ENCODE measurements at places on chromosomes 6 and 20.

- no peak for DNase-seq
These were observed 12.0 kb upstream of the KIF13A start for GRCh38 chr6:17999425-17999824.

- no peak for DNase-seq
These were observed 12.8 kb upstream of the EDN1 start for GRCh38 chr6:12277386-12277785.

DNA sequence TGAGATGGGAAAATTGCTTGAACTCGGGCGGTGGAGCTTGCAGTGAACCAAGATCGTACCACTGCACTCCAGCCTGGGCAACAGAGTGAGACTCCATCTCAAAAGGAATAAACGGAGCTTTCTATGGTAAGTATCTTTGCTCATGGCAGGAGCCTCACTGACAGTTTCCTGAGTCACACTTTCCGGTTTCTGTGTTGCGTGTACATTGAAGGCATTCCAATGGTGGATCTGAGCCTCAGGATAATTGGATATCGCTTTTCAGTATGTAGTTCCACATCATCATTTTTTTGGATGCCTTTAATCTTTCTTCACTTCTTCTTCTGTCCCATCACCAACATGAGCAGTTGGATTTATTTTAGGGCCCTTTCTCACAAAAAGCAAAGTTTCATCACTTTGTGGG, 28.6 kb upstream of the GTSF1L start:
- no peak for DNase-seq

GRCh38 chr20:63956664-63957003, 418 bp upstream of the UCKL1 start:
- no peak for DNase-seq

GRCh38 chr6:80250391-80250997, 144.0 kb downstream of the BCKDHB start:
- DNase-seq = no peak

DNA sequence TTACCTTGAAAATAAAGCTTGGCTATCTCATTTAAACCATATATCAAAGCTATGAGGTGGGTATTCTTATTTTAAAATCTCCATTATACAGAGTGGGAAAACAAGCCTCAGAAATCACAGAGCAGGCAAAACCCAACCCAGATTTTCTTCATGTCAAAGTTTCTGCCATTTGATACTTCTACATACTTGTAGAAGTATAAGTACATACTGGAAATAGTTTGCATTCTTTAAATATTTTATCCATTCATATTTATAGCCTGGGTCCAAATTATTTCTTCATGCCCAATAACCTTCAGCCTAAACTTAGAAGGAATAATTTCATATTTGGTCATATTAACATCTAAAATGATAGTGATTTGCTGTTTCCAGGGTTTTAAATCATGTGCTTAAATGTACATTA, 61.8 kb downstream of the MLIP start:
- DNase-seq = no peak

GRCh38 chr20:44471481-44471882, 4.2 kb upstream of the TTPAL start:
- DNase-seq = no peak

DNA sequence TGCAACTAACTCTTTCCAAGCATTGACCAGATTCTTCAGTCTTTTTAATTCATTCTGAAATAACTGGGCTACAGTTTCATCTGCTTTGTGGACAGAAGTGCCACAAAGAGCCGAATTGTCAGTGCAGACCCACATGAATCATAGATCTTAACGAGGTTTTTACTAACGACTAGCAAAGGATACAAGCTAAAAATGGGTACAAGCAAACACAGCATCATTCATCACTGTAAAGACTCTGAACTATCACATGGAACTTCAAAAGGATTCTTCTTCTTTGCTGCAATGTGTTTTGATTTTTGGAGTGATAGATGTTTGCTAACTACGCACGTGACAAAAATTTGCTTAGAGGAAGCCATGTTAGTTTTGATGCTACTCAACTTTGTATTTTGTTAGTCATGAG, 227.1 kb downstream of the ESR1 start:
- DNase-seq = no peak

DNA sequence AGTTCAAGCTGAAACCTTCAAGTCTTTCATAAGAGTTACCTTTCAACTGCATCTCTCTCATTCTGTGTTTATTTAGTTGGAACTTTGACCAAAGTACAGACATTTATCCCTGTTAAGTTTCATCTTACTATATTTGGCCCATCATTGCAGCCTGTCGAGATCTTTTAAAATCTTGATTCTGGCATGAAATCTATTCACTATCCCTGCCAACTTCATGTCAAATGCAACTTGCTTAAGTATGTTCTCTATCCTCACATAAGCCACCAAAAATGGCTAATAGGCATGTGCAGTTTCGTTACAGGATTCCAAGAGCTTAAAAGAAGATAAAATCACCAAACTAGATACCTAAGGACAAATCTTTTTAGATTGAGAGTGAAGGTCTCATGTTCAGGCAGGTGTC, 117.5 kb upstream of the KCNQ5 start:
- DNase-seq = no peak

GRCh38 chr20:10171864-10172751, 46.5 kb upstream of the SNAP25 start:
- DNase-seq = no peak

GRCh38 chr20:58665606-58666005, 14.5 kb downstream of the STX16 start:
- no peak for DNase-seq

- no peak for DNase-seq
These were observed 76.1 kb upstream of the TPD52L1 start for GRCh38 chr6:125077453-125077852.

DNA sequence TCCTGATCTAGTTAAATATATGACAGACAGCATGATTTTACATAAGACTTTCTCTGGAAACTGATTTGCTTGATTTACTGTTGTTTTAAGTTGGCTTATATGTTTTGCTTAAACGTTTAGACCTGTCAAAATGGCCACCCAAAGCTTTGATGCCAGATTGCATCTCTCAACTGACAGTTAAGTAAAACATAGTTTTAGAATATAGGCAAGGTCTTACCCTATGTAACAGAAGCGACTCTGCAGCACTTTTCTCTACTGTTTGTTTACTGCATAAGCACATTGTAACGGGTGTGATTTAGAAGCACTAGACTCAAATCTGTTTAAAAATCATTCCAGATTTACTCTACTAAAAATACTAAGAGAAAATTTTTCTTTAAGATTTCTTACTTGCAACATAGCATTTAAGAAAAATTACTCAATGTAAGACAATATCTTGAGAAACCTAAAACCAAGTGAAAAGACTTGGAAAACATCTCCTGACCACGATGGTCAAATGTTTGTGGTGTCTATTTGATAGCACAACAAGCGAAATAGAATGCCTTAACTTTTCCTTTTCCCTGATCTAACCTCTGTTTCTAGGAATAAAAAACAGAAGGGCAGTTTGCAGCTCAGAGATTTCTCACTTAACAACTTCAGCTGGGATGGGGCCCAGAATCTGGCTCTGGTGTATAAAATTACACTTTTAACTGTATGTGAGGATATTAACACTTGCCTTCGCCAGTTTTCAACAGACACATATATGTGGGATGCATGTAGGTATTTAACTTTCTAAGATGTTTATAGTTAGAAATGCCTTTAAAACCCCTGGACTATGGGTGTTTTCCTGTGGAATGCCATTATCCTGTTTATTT, 47.4 kb downstream of the AIG1 start:
- no peak for DNase-seq

DNA sequence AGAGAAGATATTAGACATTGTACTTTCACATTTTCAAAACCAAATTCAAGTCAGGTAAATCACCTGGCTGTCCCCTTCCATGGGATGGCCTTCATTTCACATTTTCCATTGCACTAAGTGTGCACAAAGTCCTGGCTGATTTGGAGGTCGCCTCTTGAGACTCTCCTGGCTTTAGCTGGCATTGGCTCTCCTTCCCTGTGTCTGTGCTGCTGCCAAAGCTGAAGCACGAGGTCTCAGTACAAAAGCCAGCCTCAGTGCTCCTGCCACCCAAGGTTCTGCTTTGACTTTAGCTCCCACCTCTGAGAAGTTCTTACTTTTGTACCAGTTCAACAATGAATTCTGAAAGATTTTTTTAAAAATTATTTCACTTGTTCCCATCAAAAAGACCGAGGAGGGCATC, 289.2 kb upstream of the CNR1 start:
- DNase-seq = no peak

DNA sequence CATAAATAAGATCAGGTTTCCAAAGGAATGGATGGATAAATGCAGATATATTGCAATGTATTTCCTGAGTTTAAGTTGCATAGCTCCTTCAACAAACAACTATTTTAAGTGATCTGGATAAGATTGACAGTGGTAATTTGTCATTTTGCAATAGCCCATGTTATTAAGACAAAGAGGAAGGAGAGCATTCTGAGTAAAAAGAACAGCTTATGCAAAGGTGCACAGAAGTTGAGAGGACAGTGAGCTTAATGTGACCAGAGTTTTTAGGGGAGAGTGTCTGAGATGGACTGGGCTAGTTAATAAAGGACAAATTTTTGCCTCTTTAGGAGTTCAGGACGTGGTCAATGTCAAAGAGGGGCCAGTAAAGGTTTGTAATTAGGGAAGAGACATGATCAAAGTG, 48.8 kb upstream of the FBXO30 start:
- no peak for DNase-seq

DNA sequence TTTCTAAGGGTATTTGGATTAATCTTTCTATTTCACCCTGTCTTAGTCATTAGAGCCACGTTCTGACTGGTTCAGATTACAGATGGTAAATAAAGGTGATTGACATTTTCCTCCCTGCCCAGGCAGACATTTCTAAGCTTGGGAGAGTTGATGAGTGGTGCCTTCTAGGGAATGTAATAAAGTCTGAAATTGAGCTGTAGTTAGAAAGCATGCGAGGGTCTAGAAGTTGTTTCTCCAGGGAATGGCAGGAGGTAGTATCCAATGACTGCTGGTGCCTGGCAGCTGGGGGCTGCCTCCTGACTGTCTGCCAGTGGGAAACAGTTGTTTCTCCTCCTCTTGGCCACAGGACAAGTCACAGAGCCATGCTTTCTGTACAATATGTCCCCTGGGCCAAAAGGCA, 14.6 kb downstream of the EDN3 start:
- no peak for DNase-seq

DNA sequence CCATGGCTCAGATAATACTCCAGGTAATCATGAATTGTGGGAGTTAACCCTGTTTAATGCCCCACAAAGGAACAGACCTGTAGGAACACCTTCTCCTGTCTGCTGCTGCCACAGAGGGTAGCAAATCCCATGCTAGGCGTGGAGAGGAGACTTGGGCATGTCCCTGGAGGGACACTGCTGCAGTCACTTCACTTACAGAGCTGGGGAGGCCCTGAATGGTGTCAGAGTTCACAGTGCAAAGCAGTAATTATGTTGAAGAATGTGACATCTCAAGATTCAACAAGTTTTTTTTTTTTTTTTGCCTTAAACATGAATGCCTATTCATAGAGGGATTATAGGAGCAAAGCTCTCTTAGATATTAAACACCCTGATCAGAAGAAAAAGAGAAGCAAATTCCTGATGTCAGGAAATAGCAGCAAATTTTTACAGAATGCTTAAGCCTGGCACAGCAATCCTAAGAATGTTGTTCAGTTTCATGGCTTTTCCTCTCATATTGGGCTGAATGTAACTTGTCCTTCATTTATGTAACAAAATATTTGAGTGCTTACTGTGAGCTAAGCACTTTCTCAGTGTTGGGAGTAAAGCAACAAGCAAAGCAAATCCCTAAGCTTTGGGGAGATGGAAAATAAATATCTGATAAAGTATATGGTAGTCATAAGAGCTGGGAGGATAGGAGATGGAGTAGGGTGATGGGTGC, 45.0 kb downstream of the CARMIL1 start:
- DNase-seq = no peak

- no peak for DNase-seq
These were observed 20.4 kb downstream of the ZNF184 start for GRCh38 chr6:27452496-27452897.

GRCh38 chr6:79001415-79001814, 76.6 kb downstream of the PHIP start:
- no peak for DNase-seq

- DNase-seq = no peak
These were observed 23.9 kb downstream of the SUN5 start for GRCh38 chr20:32980131-32980941.

GRCh38 chr6:49509342-49509741, 9.6 kb downstream of the GLYATL3 start:
- no peak for DNase-seq

DNA sequence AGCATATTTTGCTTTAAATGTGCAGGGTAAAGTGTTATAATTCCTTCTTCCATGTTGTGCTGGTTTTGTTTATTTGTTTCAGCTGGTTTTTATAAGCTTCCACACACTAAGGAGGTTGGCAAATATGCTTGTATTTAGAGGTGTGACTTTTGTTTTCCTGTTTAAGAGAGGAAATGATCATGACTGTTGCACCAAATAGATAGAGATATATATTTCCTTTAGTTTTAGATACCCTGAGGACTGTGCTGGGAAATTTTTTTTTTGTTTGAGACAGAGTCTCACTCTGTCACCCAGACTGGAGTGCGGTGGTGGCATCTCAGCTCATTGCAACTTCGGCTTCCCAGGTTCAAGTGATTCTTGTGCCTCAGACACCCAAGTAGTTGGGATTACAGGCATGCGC, 5.8 kb downstream of the TBPL1 start:
- no peak for DNase-seq

DNA sequence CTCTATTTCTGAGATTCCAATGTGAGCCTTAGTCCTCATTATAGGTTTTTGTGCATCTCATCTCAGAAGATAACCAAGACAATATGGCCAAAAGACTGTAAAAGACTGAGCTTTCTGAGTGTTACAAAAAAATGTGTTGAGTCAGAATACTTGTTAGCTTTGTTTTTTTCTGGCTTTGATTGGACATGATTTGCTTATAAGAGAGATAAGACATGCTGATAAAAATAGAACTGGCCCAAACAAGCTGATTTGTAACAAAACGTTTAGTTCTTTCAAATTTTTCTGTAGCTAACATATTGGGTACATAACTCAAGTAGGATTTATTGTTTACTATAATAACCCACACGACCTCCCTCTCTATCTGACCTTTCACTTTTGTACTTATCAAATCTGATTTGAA, 32.9 kb downstream of the FILIP1 start:
- DNase-seq = no peak

DNA sequence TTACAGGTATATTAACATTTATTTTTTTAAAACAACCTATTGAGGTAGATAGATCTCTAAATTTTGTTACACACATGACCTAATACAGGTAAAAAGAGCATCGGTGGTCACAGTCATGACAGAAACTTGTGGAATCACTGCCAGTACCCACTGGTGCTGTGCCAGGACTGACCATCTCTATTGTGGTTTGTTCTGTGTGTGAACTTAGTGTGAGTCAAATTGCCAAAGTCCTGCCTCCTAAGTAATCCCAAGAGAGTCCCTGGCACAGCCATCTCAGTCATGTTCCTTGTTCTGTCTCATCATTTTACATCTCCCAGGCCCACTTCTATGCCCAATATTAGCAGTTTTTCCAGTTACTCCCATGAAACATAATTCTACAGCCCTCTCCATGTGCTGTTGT, 21.4 kb downstream of the GSTA2 start:
- DNase-seq = no peak

- DNase-seq = no peak
These were observed 33.3 kb upstream of the QKI start for GRCh38 chr6:163381118-163381756.

All from activated CD4-positive, alpha-beta T cell treated with anti-CD3 and anti-CD28 coated beads, Interleukin-2, amount 50 U/mL, for 4 hours (primary cell).